ENCODE measurements at places on chromosomes 7 and 10.

GRCh38 chr7:128405471-128406313 lies 4.1 kb downstream of the IMPDH1 start:
- DNase-seq, result peak; percentile 70

GRCh38 chr10:69130251-69130650 lies 6.3 kb downstream of the VPS26A start:
- no peak for DNase-seq

DNA sequence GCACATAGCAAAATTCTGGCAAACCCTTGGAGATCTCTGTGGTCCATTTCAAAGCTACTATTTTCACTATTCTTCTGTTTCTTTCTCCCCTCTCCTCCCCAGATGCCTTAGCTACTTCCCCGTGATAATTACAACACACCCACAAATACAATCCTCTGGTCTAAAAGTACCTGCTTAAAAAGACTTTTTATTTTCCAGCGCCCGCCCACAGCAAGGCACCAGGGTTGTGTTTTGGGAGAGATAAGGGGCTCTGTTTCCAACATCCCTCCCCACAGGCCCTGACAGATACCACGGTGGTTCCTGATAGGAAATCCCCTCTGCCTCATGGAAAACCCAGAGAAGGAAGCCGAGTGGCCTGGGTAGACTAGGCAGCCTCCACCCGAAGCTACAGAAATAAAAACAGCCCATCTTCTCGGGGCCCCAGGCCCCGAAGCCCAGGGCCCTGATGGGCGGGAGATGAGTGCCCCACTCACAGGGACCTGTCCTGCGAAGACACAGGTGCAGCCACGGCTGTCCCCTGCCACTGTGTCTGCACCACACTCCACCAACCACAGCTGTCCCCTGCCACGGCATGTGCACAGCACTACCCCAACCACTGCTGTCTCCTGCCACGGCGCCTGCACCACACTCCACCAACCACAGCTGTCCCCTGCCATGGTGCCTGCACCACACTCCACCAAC lies 19.7 kb downstream of the CALML5 start:
- DNase-seq, result no peak

DNA sequence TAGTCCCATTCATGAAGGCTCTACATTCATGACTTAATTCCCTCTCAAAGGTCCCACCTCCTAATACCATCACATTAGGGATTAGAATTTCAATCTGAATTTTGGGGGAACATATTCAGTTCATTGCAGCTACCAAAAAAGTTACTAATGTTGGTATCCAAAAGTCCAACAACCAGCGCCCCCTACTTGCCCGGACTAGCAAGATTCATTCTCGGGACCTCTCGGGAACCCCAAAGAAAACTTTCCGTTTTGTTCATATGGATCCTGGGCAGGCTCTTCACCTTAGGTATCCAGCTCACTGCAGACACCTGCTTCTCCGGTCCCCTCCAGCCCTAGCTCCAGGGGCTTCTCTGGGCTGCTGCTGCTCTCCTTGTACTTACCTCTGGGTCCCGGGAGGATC lies 8.9 kb upstream of the GRK5 start:
- no peak for DNase-seq

- DNase-seq, result no peak
Observed at GRCh38 chr10:91345716-91346115, 64.4 kb upstream of the HECTD2 start.

DNA sequence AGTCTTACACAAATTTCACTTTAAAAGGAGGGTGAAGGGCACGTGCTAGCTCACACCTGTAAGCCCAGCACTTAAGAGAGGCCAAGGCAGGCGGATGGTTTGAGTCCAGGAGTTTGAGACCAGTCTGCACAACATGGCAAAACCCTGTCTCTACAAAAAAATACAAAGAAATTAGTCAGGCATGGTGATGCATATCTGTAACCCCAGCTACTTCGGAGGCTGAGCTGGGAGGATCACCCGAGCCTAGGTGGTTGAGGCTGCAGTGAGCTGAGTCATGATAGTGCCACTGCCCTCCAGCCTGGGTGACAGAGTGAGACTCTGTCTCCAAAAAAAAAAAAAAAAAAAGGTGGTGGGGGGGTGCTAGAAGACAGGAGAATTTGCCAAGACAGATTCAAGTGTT lies 237.3 kb upstream of the KLF14 start:
- no peak for DNase-seq

- no peak for DNase-seq
Observed at GRCh38 chr10:76628801-76629200, 1008.8 kb downstream of the KCNMA1 start.

DNA sequence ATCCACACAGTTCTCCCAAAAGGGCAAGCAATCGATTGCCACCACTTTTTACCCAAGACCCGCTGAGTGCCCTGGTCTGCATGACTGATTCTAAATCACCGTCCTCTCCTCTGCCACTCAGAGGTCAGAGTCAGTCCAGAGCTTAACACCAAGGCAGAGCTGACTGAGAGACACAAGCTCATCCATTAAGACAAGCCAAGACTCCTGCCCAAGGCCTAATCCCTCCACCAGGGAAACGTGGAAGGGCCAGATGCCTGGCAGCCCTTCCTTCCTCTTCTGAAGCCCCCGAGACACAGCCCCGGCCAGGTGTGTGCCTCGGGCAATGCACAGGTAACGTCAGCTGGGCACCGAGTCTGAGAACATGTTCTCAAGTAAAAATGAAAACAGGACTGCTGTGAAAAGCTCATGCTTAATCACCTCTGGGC lies 51.7 kb downstream of the DIP2C start:
- DNase-seq, result no peak

- no peak for DNase-seq
Observed at GRCh38 chr7:18808026-18808425, 309.4 kb downstream of the TWIST1 start.

Measured in NCI-H146 (cell line).